Occipital lobe (tissue), 3 donors: ENCODE measurements at places on chromosomes 11 and 22. TPM values are rescaled to one million over a fixed set of nuclear protein-coding genes. Genes with fewer than 3 reads are reported as not detected.

Gene OR52H1
- 0.47 TPM for total RNA-seq

Gene SLC22A8
- 1.2 TPM for total RNA-seq

Gene NRIP3
- 17.9 TPM for total RNA-seq

Gene CENPM
- total RNA-seq, result 1.6 TPM

Gene IFITM1
- total RNA-seq, result 6.9 TPM

Gene SLC22A12
- total RNA-seq, result not detected

Gene GPR83
- total RNA-seq, result 1.6 TPM

Gene DRD4
- 0.16 TPM for total RNA-seq

Gene NXPE1
- total RNA-seq, result not detected

Gene PICK1
- total RNA-seq, result 22.0 TPM

Gene VEGFB
- total RNA-seq, result 9.5 TPM

Gene CHRDL2
- total RNA-seq, result not detected

Gene RTN4R
- total RNA-seq, result 9.5 TPM
